ENCODE measurements at places on chromosomes 2 and 18.

- DNase-seq = no peak
These were observed 44.7 kb downstream of the ANKRD12 start for GRCh38 chr18:9181275-9181674.

- no peak for DNase-seq
These were observed 248.8 kb downstream of the HNMT start for GRCh38 chr2:138213084-138213483.

GRCh38 chr2:219681694-219682300 is 54.4 kb downstream of the SLC4A3 start:
- no peak for DNase-seq

DNA sequence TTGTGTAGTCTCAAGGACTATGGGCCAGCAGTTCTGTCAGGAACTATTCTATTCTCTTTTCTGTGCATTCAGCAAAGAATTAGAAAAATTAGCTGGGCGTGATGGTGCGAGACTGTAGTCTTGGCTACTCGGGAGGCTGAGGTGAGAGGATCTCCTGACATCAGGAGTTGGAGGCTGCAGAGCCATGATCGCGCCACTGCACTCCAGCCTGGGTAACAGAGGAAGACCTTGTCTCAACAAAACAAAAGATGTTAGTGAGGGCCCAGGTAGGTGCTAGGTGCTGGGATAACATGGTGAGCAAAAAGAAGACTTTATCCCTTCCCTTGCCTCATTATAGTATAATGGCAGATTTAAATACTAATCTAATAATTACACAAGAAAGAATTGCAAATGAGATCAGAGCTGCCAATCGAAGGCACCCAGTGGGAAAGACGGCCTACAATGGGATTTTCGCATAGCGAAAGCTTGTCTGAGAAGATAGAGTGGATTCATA is 447 bp upstream of the MRPL19 start:
- no peak for DNase-seq

- no peak for DNase-seq
These were observed 129.9 kb downstream of the CDC42EP3 start for GRCh38 chr2:37541516-37541915.

Measured in SIG-M5 (cell line).